Stimulated activated CD8-positive, alpha-beta memory T cell treated with anti-CD3 and anti-CD28 coated beads, Interleukin-12 subunit alpha, Interleukin-12 subunit beta, amount 100 ng/mL, for 4 hours (primary cell): ENCODE measurements at places on chromosomes 5 and 9.

GRCh38 chr5:27906931-27907601 is 868.7 kb upstream of the CDH9 start:
- DNase-seq: no peak

DNA sequence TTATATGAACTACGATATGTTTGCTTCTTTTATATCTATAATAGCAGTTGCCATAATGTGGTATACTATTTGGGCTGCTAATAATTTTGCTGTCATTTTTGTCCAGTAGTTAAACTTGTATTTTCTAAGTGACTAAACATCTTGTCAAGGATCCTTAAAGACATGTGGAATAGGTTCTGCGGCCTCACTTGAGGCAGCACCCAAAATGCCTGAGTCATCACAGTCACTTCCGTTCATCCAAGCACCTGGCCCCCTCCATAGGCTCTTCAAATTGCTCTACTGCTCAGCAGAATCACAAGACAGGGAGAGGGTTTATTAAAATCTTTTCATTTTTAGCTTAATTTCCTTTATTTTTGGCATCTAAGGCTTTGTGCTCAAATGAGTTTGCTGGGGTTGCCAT is 259.1 kb downstream of the AOPEP start:
- no peak for DNase-seq

DNA sequence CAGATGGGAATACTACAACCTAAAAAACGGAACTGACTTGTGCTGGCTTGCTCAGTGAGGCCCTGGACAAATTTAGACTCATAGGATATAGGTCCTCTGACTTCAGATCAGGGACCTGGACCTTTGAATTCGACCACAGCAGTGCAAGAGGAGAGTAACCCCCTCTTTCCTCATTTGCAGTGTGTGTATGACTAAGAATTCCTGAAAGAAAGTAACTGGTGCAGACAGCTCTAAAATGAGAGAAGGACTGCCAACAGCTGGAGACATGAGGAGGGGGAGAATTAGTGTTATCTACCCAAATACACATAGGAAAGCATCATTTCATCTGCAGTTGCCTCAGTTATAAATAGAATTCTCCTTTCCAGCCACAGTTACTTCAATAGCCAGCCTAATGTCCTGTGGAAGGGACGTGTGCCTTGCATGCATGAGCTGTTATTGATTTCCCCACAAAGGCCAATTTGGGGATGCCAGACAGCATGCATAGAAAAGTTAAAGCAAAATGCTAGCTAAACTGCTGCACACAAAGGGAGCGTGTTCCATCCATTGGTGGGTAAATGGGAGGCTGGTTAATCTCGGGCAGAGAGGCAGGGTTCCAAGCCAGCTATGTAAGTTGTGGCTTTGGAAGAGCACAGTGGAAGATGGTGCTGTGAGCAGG is 442.7 kb downstream of the CDK5RAP2 start:
- no peak for DNase-seq

GRCh38 chr5:74252044-74252443 is 388.5 kb downstream of the ENC1 start:
- DNase-seq: no peak

GRCh38 chr9:135779571-135779970 is 77.6 kb downstream of the KCNT1 start:
- DNase-seq: no peak

DNA sequence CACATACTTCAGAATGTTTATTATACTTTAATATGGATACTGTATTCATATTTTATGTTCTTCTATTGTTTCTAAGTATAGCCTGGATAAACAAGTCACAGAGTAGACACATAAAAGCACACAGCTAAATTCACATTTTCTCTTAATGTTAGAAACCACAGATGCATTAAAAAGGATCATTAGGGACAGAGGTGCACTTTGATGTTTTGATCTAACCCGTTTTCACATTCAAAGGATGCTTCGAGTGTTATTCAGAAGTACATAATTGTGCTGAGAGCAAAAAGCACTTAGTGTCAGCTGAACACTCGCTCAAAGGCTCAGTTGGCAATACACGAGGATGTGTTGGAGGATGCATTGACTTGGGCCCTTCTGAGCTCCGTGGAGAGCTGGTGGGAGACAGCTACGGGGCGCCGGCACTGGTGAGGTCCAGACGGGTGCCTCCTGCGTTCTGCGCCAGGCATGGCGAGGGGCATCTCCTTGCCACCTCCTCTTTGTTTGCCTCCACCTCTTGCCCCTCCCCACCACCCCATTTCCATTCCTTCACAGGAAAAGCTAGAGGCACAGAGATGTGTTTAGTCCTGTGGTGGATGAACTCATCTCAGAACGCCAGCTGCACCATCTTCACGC is 35.5 kb downstream of the MED10 start:
- DNase-seq: no peak

- no peak for DNase-seq
Measured at GRCh38 chr9:80440724-80441123, 869.0 kb downstream of the TLE4 start.

GRCh38 chr5:150904479-150905311 is at the start of gene ZNF300:
TSS of gene ZNF300 (minus strand) at chr5:150904980. CDS start at chr5:150903155, 1,825 bp downstream.
- peak; percentile 38 for DNase-seq

- no peak for DNase-seq
Measured at GRCh38 chr5:96016216-96016615, 54.6 kb upstream of the ELL2 start.

GRCh38 chr5:33736510-33736909 is 155.3 kb downstream of the ADAMTS12 start:
- no peak for DNase-seq

- DNase-seq: no peak
Measured at GRCh38 chr9:18555105-18555883, 81.3 kb downstream of the ADAMTSL1 start.

DNA sequence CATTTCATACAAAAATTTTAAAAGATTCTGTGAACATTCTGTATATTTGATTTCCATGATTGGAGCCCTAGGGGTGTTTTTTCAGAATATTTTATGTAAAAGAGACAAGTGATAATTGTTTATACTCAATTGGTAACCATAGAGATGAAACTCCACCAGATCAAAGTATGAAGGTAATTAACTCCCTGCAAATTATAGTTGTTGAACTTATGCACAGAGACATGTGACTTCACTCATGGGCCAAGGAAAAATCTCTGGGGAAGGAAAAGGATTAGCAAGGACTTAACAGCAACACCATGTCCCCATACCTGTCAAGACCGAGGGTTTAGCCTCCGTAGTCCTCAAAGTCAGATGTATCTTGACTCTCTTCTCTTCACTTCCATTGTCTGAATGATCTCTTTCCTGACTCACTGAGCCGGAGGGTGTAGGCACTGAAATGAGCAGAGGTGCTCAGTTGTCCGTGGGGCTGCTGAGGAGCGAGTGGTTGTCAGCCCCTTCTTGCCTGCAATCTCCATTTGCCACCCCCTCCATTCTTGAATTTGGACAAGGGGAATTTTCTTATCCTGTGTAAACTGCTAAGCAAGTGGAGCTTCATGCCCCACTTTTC is 17.5 kb upstream of the CXCL14 start:
- DNase-seq: no peak

GRCh38 chr9:129414993-129415941 is 205.6 kb downstream of the C9orf50 start:
- no peak for DNase-seq
